ENCODE measurements at places on chromosomes 13 and 19.

- DNase-seq, result no peak
Observed at GRCh38 chr13:110150384-110151101, 156.4 kb downstream of the COL4A1 start.

DNA sequence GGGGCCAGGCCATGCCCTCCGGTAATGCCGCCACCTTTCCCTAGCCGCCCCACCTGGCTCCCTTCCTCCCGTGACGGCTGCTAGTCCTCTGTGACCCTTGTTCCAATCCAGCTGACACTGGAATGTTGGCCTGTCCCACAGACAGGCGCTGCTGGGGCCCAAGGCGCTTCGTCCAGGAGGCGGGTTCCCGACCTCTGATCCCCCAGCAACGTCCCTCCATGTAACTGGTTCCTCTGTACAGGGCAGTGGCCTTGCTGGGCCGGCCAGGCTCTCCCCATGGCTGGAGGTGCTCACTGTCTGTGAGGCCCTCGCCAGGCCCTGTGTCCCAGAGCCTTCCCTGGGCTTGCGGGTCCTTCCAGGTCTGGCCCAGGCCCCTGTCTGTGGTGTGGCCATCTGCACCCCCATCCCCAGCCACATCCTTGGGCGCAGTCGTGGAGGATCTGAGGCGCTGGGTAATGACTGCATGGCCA, 6.8 kb upstream of the GRIN3B start:
- no peak for DNase-seq

DNA sequence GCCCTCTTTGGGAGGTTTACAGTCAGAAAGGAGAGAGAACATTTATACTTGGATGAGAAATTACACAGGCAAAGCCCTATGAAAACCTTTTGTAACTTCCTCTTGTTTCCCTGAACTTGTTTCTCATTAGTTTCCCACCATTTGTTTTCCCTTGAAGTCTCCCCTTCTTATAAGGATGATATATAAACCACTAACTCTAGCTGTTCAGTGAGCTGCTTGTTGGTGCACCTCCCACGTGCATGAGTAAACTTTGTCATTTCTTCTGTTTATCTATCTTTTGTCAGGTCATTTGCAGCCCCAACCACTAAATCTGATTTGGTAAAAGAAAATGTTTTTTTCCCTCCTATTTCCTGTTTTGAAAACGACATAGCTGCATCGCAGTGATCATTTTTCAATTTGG, 919.9 kb downstream of the SLITRK1 start:
- DNase-seq, result no peak

DNA sequence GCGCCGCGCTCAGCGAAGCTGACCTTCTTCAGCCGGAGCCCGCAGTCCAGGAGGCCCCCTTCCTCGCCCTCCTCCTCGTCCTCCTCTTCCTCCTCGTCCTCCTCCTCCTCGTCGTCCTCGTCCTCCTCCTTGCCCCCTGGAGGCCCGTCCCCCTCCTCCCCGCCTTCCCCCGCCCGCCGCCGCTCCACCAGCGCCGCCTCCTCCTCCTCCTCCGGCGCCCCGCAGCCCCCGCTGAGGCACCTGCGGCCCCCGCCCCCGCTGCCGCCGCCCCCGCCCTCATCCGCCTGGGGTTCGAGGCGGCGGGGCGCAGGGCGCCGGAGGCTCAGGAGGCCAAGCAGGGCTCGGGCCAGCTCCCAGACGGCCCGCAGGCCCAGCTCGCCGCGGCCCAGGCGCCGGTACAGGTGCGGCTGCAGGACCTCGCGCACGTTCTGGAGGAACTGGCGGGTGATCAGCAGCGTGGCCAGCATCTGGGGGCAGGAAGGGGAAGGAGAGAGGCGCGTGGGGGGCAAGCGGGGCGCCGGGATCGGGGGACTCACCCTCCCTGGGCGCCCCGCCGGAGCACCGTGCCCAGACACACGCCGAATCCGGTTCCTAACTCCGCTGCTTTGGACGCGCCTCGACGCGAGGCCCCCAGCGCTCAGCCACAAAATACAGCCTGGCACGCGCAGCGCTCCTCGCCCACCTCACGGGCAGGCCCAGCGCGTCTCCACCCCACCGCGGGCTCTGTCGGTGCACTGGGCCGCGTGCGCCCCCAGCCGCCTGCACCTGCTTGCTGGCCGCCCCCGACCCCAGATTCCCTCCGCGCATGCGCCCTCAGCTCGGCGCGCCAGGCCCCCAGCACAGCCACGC, 5.9 kb downstream of the ANO8 start:
- DNase-seq, result no peak

DNA sequence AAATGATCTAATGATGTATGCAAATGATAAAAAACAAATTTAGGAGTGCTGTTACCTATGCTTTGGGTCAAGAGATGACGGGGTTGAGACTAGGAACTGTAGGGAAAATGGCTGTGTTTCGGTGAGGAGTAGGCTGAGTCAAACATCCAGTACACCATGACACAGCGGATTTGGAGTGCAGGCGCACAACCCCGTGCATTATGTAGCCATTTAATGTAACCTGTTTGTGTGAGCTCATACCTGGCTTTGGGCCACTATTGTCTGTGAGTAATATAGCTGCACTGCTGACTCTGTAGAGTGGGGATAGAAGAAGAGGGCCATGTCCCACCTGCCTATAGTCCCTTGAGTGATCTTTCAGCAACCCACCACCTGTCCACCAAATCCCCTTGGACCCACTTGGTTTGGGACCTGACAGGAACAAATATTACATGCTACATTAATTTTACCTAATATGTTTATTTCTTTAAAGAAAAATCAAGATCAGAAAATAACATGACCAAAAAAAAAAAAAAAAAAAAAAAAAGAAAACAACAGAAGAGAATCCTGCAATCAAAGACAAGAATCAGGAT, 95.5 kb upstream of the KLHL1 start:
- DNase-seq, result no peak

- no peak for DNase-seq
Observed at GRCh38 chr13:33014291-33014690, 1.9 kb upstream of the KL start.

DNA sequence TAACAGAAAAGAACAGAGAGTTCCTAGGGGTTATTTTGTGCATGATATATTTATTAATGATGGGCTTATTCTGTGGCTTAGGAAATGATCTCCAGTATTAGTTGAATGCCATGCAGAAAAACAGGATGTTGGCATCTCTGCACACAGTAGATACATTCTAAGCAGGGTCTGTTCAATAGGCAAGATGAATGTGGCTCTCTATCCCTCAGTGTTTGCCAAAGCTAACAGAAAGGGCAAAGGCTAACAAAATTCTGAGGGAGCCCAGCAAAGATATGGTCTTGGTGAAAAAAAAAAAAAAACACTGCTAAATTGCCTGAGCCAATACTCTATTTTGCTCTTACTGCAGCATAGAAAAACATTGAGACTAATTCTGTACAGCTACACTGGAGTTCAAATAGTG, 1095.8 kb downstream of the UQCRFS1 start:
- no peak for DNase-seq

- no peak for DNase-seq
Observed at GRCh38 chr19:56765137-56765536, 75.4 kb downstream of the PEG3 start.

DNA sequence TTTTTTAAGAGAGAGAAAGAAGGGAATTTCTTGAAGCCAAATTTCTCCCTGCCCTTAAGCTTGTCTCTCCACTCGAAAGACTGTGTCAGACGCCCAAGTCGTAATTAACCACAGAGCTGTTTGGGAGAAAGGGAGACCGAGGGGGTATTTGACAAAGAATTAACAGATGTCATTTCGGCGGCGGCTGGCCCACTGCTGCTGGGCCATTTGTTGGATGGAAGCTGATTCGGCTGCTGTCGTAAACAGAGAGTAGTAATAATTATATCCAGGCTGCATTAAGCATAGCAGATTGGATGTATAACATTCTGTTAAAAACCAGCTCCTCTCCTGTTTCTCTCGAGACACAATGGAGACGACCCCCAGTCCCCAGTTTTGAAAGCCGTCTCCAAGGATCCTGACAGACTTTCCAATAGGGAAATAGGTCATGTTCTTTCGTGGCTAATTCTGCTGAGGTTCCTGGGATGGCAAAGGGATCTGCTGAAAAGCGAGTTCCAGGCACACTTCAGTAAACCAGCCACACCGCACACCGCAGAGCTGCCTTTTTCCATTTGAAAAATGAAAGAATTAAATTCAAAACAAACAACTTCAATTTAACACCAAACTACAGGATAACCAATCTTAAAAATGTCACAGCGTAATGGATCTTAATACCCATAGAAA, 71.5 kb downstream of the KCTD15 start:
- DNase-seq, result no peak

DNA sequence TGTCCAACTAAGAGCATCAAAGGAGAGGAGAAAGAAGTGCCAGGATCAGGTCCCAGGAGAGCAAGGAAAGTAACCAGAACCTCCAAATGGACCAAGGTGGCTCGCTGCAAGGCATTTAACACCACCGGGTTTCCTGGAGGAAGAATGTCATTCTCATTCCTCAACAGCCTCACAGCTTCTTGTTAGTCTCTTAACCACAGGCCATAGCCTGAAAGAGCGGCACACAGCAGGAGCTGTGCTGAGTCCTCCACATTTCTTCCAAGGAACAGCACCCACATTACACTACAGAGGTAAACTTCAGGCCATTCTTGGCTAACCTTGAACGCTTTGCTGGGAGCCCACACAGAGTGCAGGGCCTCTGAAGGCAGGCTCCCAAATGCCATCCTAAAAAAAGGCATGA, 23.6 kb downstream of the DOCK9 start:
- no peak for DNase-seq

GRCh38 chr13:23268441-23268840, 87.7 kb downstream of the SGCG start:
- no peak for DNase-seq

DNA sequence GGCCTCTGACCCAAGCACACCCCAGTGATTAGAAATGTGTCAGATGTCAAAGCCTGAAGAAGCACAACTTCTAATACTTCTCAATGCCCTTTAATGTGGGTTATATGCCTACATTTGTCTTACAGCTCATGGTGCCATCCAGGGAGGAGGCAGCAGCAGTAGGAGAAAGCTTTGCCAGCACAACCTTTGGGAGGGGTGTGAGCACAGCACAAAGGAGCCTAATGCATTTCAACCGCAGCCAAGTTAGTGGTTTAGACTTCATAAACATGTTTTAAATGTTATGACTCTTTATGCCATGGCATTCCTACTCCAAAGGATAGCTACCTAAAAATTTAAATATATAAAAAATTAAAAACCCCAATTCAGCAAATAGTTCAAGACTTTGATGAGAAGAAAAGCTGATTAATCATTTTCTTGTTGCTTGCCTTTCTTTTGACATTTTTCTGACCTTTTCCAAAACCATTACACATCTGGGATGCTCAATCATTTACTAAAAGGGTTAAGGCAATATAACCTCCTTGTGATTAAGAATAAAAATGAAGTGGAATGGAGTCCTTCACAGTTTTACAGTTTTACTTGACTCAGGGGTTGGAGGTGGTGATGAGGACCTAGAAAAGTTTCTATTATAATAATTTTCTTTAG, 142.7 kb downstream of the DLEU7 start:
- no peak for DNase-seq

DNA sequence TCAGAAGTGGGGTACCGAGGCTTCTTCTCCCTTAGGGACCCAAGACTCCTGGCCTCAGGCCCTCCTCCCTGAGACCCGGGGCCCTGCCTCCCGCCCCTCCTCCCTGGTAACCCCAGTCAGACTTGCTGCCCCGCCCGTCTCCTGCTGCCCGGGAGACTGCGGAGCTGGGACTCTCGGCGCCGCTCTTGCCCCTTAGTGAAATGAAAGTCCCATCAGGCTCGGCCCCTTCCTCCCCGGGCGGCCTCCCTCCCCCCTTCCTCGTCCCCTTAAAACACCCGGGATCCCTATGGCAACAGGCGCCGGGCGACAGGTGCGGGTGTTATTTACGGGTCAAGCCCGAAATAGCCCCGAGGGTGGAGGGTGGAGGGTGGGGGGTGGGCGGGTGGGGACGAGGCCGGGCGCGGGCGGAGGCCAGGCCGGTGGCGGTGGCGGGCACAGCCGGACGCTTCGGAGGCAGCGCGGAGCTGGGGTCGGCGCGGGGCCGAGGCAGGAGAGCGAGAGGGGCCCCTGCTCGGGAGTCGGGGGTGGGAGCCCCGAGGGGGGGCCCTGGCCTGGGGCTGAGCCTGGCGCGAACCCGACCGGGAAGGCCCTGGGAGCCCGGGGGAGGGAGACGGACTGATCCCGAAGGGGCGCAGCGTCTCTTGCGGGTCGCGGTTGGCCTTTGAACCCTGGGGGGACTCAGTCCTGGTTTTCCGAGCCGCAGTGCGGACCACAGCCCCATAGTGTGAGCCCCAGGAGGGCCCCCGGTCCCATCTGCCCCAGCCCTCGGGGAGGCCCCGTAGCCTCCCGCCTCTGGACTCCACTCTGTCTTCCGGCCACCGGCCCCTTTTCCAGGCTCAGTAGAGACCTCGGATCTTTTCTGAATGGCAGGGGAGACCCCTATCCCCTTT, at the start of gene CACNG6:
TSS of gene CACNG6 (plus strand) at position 414 of the 890 bp plus-strand sequence. CDS start 1,241 bp downstream, outside the sequence.
- no peak for DNase-seq

DNA sequence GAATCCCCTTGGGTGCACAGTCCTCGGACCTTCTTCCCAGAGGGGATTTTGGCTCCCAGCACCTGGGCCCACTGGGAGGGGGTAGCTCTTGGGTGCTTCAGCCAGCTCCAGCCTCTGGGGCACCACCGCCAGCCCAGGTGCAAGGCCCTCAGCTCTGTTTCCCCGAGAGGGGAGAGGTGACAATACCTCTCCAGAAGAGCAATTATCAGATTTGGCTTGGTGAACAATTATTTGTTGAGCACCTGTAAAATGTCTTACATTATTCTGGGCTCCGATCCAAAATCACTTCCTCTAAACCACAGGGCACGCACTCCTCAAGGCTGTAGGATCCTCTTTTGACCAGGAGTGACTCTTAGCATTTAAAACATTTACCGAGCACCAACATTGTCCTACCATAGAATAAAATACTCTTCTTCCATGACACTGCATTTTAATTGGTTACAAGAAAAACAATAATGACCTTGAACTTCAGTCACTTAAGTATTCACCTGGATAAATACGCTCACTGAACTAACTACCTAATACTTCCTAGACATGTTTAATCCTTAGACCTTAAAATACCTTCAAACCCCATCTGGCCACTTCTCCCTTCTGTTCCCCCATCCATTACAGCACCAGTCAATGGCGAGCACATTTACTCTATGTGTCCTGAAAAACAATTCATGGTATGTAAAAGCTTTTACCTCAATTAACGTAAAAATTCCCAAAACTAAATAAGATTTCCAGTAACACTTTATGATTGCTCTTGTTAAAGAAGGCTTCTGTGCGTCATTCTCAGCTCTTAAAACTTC, 54.8 kb downstream of the ABCC4 start:
- DNase-seq, result no peak

GRCh38 chr19:35088131-35088913, 27.3 kb upstream of the FXYD3 start:
- DNase-seq, result no peak

DNA sequence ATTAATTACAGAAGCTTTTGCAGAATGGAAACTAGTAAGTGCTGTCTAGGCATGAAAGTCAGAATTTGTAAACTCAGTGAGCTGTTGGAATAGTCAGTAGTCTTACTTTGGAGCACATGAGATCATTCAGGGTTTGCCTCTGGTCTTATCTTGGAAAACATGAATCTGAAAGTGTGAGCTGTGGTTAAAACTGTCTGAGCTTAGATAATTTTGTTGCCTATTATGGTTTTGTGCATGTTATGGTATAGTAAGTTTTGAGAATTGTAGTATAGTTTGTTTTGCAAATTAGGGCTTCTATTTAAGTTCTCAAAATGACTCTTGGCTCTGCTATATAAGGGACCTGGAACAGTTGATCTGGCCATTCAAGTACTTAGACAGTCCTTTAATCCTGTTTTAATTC, 53.7 kb upstream of the TRPC4 start:
- DNase-seq, result no peak

Data from esophagus squamous epithelium (tissue), 5 donors.